ENCODE measurements at places on chromosomes 2 and 18. TPM values are rescaled to one million over a fixed set of nuclear protein-coding genes. Genes with fewer than 3 reads are reported as not detected.

Gene ERFE
- 1.0 TPM for total RNA-seq

Gene SLC40A1
- 11.4 TPM for total RNA-seq

GRCh38 chr18:31241900-31242409, 76.0 kb upstream of the DSG1 start:
- H3K4me1 ChIP-seq = peaks cover 40% of the 10 kb centered on the region
- no peak for DNase-seq
- no peak overlapping the region for H3K27ac ChIP-seq
- no peak overlapping the region for H3K4me3 ChIP-seq
- H3K27me3 ChIP-seq = no peaks in the 10 kb centered on the region
- H3K36me3 ChIP-seq = no peaks in the 10 kb centered on the region

Gene PSMD14
- 39.0 TPM for total RNA-seq

- DNase-seq = no peak
- H3K4me1 ChIP-seq = peaks cover 34% of the 10 kb centered on the region
Observed at GRCh38 chr2:174683392-174683759, 80.9 kb downstream of the CHRNA1 start.

GRCh38 chr2:113806217-113806913, 49.9 kb upstream of the SLC35F5 start:
- H3K4me1 ChIP-seq = peaks cover 5% of the 10 kb centered on the region
- H3K27me3 ChIP-seq = no peaks in the 10 kb centered on the region
- H3K4me3 ChIP-seq = no peak overlapping the region
- no peak overlapping the region for H3K27ac ChIP-seq
- no peaks in the 10 kb centered on the region for H3K36me3 ChIP-seq

GRCh38 chr2:129847043-129847442, 132.4 kb upstream of the RAB6C start:
- no peaks in the 10 kb centered on the region for H3K4me1 ChIP-seq
- no peak overlapping the region for H3K27ac ChIP-seq
- DNase-seq = no peak
- no peaks in the 10 kb centered on the region for H3K27me3 ChIP-seq
- H3K4me3 ChIP-seq = no peak overlapping the region

Gene GPR75
- total RNA-seq = 1.2 TPM

GRCh38 chr2:121699421-121700333, 37.0 kb downstream of the NIFK start:
- peaks cover 10% of the 10 kb centered on the region for H3K4me1 ChIP-seq
- DNase-seq = no peak
- H3K4me3 ChIP-seq = no peak overlapping the region
- no peaks in the 10 kb centered on the region for H3K27me3 ChIP-seq

Gene TMEM163
- not detected for total RNA-seq

DNA sequence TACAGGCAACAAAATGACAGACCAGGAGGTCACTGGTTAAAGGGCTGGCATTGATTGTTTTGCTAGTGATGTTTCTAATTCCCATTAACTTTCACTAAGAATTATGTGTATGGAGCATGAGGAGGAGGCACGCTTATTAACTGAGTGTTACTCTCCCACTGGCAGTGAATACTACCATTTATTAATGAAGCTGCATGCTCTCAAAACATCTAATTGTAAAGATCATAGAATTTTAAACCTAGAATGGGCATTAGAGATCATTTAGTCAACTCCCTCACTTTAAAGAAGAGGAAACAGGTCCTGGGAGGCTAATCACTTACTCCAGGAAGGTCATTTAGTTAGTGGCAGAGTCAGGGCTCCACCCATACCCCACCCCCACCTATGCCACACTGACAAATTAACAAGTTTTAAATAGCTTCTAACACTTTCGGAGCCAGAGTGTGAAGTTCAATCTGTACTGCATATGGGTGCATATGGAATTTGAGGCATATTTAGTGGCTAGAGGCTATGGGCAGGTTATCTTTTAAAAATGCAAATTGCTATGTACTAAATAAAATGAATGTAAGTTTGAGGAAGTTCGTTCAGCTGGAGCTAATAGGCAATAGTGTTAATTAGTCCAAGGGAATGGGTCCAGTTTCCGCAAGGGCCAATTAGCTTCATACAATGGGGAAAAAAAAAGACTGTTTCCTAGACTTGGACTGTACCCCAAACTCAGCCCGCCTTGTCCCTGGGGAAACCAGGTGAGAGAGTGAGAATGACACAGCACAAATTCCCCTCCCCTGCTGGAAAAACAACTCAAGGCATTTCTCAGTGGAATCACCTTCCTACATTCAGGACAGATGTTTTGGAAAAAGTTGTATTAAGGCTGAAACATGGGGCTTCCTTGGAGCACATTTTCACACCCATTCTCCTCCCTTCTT, 178.8 kb downstream of the ICOS start:
- no peak overlapping the region for H3K27ac ChIP-seq
- H3K4me3 ChIP-seq = no peak overlapping the region
- DNase-seq = no peak
- peaks cover 40% of the 10 kb centered on the region for H3K4me1 ChIP-seq

Gene ANKRD23
- total RNA-seq = 4.4 TPM

GRCh38 chr2:222433332-222434173, 9.2 kb downstream of the SGPP2 start:
- no peaks in the 10 kb centered on the region for H3K4me1 ChIP-seq
- no peak overlapping the region for H3K27ac ChIP-seq
- H3K4me3 ChIP-seq = no peak overlapping the region
- no peak for DNase-seq
- peaks cover 15% of the 10 kb centered on the region for H3K27me3 ChIP-seq

- H3K36me3 ChIP-seq = peaks cover 7% of the 10 kb centered on the region
- H3K27me3 ChIP-seq = no peaks in the 10 kb centered on the region
- no peak overlapping the region for H3K4me3 ChIP-seq
- H3K27ac ChIP-seq = no peak overlapping the region
- DNase-seq = no peak
Observed at GRCh38 chr2:121591199-121591598, 58.1 kb downstream of the CLASP1 start.

DNA sequence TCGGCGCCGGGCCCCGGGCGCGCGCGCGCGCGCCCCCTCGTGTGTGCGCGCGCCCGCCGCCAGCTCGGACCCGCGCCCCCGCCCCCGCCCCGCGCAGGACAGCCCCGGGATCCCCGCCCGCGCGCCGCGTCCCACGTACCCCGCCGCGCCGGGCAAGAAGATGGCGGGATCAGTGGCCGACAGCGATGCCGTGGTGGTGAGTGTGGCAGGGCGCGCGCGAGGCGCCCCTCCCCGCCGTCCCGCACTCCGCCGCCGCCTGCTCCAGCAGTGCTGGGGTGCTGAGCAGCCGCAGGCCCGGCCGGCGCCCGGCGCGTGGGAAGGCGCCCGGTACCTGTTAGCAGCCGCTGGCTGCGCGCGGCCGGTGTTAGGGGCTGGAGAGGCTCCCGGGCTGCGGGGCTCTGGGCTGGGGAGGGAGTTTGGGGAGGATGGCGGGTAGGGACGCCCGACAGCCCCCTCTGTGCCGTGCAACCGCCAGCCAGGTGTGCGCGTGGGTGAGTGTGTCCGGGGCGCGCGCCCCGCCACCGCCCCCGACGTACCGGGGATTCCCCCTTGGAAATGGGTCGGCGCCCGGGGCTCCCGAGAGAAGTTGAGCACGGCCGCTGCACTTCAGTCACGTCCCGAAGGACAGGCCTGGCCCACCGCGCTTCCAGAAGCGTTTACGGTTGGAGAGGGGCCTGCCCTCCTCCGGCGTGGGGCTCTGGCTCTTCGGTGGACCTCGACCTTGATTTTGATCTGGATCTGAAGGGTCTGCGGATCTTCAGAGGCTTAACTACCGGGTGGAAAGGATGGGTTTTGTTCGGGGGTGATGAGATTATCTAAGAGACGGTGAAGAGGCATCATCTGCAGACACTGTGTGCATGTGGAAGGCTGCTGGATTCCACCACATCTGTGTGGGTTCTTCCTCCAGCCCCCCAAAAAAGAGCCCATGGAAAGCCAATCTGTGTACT, 697 bp downstream of the LGALSL start:
- H3K27ac ChIP-seq = peak overlapping the region; percentile 63
- H3K4me1 ChIP-seq = peaks cover 16% of the 10 kb centered on the region
- H3K4me3 ChIP-seq = peak overlapping the region; percentile 73

Gene TEKT4
- not detected for total RNA-seq

GRCh38 chr2:233976087-233976486, 58.9 kb downstream of the TRPM8 start:
- H3K27me3 ChIP-seq = peaks cover 2% of the 10 kb centered on the region
- DNase-seq = no peak
- no peak overlapping the region for H3K4me3 ChIP-seq
- no peaks in the 10 kb centered on the region for H3K36me3 ChIP-seq

DNA sequence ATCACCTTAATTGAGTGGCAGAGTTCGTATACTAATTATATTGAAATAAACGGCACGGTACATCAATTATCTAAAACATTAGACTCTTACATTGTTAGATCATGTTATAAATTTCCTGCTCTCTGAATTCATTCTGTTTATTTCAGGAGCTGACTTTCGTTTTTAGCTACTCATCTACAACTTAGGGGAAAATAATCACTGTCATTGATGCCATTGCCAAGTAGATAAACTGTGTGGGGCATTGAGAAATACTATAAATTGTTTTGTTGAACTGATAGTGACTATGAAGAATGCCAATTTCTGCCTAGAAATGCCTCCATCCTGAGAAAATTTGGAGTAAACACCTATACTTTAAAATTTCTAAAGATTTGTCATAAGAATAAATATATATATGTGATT, 17.5 kb downstream of the ABCB11 start:
- no peaks in the 10 kb centered on the region for H3K27me3 ChIP-seq
- peaks cover 2% of the 10 kb centered on the region for H3K4me1 ChIP-seq
- no peak overlapping the region for H3K27ac ChIP-seq

- H3K4me1 ChIP-seq = no peaks in the 10 kb centered on the region
- H3K36me3 ChIP-seq = no peaks in the 10 kb centered on the region
- no peak overlapping the region for H3K4me3 ChIP-seq
- DNase-seq = no peak
Observed at GRCh38 chr2:29001806-29002205, 20.7 kb downstream of the TOGARAM2 start.

Gene KLHL41
- total RNA-seq = 0.89 TPM

DNA sequence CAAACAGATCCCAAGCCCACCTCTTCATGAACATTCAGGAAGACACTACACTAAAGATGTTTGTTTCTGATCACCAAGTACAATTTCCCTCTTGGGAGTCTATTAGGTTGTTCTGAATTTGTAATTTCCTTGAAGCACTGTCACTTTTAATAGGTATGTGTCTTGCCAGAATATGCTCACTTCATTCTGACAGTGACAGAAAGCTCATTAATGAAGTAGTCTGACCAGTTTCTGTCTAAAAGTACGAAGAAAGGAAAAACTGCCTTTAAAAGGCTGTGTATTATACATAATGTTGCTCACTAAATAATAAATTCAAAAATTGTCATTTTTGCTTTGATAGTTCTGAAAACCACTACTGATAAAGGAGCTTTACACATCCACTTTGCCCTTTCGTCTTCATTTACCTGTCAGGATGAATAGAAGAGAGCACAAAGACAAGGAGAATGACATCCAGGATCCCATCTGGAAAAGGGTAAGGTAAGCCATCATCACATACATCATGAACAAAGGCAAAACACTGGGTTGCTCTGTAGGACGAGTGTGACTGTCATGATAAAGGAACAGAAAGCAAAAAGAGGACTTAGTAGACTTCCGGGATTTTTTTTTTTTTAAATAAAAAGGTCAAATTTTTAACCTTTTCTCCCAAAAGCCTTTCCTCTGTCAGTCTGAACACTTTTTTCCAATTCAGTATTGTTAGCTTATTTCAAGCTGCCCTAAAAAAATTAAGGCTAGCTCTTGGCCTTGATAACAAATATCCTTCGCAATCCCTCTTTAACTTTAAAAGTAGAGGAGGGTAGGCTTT, 103.4 kb downstream of the METTL8 start:
- no peak overlapping the region for H3K4me3 ChIP-seq
- peaks cover 6% of the 10 kb centered on the region for H3K36me3 ChIP-seq
- H3K27me3 ChIP-seq = no peaks in the 10 kb centered on the region
- DNase-seq = no peak
- H3K4me1 ChIP-seq = peaks cover 35% of the 10 kb centered on the region

Gene ZNF638
- 117 TPM for total RNA-seq

DNA sequence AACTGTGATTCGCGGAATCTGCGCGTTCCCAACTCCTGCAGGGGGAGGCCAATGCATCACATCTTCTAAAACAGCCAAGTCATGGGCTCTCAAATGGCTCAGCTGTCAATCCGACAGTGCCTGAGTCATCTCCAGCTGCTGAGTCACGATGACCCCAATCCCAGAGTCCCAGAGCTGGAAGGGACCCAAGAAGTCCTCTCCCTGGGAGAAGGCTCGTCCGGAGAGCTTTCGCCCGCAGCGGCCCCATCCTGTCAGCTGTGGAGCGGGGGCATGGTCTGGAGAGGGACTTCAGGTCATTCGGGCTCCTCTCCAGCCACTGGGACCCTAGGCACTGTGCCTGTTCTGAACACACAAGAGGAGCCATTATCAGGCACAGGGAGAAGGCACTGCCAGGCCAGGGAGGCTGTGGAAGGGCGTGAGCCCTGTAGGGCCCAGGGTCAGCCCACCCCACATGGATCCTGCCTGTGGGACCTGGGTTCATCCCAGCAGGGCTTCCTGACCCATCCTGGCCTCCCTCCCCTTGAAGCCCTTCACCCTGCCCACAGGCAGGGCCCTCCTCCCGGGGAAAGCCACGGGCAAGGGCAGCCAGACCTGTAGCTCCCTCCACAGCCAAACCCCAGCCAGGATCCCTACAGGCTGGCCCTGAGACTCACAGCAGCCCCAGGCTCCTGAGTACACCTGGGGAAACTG, 47.6 kb upstream of the GPC1 start:
- peak overlapping the region; percentile 43 for H3K4me3 ChIP-seq
- H3K27me3 ChIP-seq = no peaks in the 10 kb centered on the region
- H3K27ac ChIP-seq = peak overlapping the region; percentile 96

DNA sequence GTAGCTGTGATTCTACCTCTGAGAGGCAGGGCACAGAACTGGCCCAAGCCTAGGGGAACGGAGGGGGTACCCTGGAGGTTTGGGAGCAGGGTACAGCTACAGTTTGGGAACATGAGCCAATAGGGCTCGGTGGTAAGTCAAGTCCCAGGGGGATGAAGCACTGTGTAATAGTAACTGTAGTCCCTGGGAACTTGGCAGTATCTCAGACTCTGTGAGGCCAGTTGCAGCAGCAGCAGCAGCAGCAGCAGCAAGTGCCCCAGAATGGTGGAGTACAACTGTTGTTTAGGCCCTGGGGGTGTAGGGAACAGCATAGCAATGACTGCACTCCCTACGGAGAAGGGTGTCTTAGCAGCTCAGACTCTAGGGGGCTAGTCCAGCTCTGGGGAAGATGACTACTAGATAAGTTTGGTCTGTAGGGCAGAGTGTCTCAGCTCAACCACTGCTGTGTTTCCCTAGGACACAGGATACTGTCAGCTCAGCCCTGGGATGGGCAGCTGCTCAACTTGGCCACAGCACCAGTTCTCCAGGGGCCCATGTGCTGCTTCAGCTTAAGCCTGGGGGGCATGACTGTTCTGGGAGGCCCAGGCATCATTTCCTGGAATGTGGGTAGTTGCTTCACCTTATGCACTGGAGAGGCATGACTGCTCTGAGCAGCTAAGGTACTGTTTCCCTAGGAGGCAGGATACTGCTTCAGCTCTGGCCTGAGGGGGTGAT, 20.5 kb downstream of the CARF start:
- peak overlapping the region; percentile 83 for H3K27ac ChIP-seq
- H3K4me3 ChIP-seq = no peak overlapping the region
- H3K36me3 ChIP-seq = peaks cover 22% of the 10 kb centered on the region
- H3K27me3 ChIP-seq = no peaks in the 10 kb centered on the region
- peaks cover 24% of the 10 kb centered on the region for H3K4me1 ChIP-seq

- no peaks in the 10 kb centered on the region for H3K27me3 ChIP-seq
- peaks cover 4% of the 10 kb centered on the region for H3K36me3 ChIP-seq
- DNase-seq = no peak
- H3K4me1 ChIP-seq = no peaks in the 10 kb centered on the region
- H3K27ac ChIP-seq = no peak overlapping the region
- no peak overlapping the region for H3K4me3 ChIP-seq
Observed at GRCh38 chr2:200578778-200579177, 7.0 kb upstream of the AOX1 start.

Gene GNLY
- total RNA-seq = not detected

Gene ANKRD30B
- not detected for total RNA-seq

All from osteocyte (in vitro differentiated cells).